ENCODE measurements at places on chromosomes 4 and X. TPM values are rescaled to one million over a fixed set of nuclear protein-coding genes. Genes with fewer than 3 reads are reported as not detected.

The TMEM35A gene
- total RNA-seq: 0.11 TPM

The BRS3 gene
- not detected for total RNA-seq

The CD38 gene
- 0.92 TPM for total RNA-seq

The ARHGEF38 gene
- not detected for total RNA-seq

The GAB1 gene
- 90.8 TPM for total RNA-seq

The AR gene
- 12.7 TPM for total RNA-seq

The MAGEC1 gene
- total RNA-seq: not detected

The SCRG1 gene
- 1.1 TPM for total RNA-seq

The HTR2C gene
- total RNA-seq: not detected

The UGT2A2 gene
- total RNA-seq: not detected

The CCDC110 gene
- 0.67 TPM for total RNA-seq

The BEX3 gene
- total RNA-seq: 80.2 TPM

The NEIL3 gene
- total RNA-seq: 0.16 TPM

The SLITRK2 gene
- total RNA-seq: 0.35 TPM

The NSUN7 gene
- not detected for total RNA-seq

The MYOZ2 gene
- 727 TPM for total RNA-seq

The STK26 gene
- 1.7 TPM for total RNA-seq

The CSAG3 gene
- total RNA-seq: not detected

The F8 gene
- 43.4 TPM for total RNA-seq

The HS3ST1 gene
- 1.2 TPM for total RNA-seq

The HELT gene
- total RNA-seq: not detected

The FGD1 gene
- 8.0 TPM for total RNA-seq
